ENCODE measurements at places on chromosomes 7 and 10.

GRCh38 chr7:131959106-131959812, 402.8 kb upstream of the PODXL start:
- DNase-seq = no peak

DNA sequence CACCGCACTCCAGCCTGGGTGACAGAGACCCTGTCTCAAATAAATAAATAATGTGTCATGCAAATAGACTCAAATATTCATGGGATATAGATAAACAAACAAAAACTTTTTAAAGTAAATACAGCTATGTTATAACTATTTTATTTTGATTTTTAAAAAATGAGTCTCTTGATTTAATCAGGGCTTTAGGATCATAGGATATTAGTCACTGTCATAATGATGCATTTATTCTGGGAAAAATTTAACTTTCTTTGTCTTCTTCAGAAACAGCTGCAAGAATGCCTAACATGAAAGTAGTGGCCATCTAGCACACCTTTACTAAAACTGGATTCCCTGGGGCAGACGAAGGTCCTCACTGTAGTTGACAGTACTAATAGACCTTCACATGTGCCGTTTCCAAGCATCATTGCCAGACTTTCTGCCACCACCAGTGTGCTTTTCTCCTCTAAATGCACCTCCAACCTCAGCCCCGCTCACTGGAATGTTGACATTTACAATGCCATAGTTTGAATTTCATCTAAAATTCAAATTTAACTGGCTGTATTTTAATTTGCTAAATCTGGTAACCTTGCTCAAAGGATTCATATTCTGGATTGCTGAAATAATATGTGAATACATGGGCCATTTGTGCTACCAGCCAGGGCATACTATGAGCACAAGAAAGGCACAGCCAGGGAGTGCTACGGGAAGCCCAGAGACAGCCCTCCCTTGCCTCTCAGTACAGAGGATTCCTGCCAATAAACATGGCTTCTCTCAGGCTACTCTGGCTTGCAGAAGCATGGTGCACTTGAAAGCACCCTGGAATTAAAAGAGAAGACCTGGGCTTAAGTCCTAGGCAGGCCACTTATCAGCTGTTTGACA, 63.4 kb upstream of the ADO start:
- DNase-seq = no peak

- DNase-seq = no peak
Measured at GRCh38 chr10:101618871-101619270, 30.8 kb downstream of the DPCD start.

DNA sequence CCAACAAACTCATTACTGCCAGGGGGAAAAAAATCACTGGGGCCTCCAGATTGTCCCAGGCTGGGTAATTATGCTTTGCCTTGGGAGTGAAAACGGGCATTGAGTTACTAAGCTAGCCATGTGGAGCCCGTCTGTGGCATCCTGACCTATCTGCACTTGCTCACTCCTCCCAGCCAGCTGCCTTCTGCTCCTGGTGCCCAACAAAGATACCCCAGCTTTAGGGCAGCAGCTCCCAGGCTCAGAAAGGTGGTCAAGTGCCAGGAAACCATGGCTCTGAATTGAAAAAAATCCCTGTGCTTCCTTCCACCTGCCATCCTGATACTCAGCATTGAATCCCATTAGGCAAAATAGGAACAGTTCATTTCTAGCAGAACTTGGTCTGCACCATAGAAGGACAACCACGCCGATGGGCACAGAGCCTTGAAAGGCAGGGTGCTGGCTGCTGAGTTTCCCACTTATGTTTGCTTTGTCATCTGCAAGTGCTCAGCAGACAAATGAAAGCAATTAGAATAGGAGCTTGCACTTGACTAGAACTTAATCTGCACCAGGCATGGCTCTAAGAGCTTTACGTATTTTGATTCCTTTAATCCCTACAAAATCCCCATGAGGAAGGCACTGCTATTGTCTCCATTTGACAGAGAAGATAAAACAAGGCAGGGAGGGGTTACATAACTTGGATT, 42.8 kb downstream of the HSPA12A start:
- no peak for DNase-seq

DNA sequence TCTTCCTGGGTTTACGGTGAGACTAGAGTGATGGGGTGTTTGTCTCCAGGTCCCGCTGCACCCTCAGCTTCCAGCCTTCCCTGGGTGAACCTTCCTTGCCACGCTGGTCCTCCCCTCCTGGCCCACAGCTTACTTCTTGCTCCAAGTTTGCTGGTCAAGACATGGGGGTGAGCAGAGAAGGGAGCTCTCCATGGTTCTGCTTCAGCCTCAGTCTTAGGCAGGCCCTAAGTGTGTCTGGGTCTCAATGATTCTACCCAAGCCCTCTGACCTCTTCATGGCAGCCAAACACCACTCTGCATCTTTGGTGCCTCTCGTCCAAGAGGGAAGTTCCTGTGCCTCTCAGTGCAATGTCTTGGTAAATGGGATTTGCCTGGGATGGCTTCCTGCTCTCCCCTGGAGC, 356.5 kb upstream of the KLF6 start:
- no peak for DNase-seq

DNA sequence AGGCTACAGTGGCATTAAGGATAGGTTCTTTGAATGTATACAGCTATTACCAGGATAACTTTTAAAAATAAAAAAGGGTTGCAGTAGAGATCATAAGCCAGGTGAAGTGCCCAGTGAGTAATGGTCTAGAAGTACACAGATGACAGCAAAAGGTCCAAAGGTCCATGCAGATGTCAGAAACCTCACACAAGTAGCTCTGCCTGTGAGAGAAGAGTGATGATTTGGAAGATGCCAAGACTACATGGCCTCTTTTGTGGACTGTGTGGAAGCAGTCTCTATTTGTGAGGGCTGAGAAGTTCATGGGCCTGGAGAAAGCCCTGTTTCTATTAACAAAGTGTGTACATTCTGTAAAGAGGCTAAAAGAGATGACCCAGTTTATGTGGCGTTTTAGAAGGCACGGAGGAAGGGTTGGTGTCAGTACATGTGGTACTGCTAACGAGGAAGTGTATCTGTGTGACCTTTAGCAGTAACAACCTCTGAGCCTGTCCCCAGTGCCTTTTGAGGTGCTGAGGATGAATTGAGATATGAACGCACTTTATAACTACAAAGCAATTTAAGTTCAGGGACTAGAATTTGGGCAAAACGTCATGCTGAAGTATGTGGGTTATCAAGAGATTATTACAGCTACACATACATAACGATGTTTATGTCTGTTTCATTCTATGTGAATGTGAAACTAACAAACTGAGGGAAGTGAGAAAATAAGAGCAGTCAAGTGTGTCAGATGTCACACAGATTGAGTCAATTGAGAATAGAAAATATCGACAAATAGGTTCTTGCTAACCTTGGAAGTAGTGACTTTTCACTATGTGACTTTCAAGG, 7.6 kb downstream of the CYCS start:
- DNase-seq = no peak

DNA sequence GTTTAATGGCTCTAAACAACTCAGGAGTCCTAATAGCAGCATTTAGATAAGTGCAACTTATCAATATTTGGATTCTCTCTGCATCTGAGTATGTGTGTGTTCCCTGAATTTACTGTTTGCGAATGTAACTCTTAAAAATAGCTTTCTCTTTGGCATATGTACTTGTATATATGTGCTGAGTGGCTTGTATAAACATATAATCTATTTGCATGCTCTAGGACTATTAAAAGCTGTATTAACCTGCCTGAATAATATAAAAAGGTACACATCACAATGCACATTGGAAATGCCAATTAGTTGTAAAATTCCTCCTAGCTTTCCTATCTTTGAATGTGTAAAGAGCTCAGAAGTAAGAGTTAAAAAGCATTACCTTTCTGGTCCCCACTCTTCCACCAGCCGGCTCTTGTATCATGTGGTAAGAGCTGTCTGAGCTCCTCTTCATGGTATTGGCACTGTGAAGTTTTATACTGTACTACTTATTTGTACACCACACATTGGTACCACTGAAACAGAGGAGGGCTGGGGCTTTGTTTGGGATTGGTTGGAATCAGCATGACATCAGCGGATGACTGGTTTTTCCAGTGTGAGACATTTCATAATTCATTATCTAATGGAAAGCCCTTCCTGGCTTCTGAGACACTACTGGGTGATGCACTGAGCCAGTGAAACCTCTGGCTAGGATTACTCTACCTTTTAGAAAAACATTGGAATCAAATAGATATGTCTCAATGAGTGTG, at the start of gene INHBA:
TSS of gene INHBA (minus strand) at position 456 of the 737 bp plus-strand sequence. CDS start 2,716 bp downstream, outside the sequence.
- DNase-seq = no peak

DNA sequence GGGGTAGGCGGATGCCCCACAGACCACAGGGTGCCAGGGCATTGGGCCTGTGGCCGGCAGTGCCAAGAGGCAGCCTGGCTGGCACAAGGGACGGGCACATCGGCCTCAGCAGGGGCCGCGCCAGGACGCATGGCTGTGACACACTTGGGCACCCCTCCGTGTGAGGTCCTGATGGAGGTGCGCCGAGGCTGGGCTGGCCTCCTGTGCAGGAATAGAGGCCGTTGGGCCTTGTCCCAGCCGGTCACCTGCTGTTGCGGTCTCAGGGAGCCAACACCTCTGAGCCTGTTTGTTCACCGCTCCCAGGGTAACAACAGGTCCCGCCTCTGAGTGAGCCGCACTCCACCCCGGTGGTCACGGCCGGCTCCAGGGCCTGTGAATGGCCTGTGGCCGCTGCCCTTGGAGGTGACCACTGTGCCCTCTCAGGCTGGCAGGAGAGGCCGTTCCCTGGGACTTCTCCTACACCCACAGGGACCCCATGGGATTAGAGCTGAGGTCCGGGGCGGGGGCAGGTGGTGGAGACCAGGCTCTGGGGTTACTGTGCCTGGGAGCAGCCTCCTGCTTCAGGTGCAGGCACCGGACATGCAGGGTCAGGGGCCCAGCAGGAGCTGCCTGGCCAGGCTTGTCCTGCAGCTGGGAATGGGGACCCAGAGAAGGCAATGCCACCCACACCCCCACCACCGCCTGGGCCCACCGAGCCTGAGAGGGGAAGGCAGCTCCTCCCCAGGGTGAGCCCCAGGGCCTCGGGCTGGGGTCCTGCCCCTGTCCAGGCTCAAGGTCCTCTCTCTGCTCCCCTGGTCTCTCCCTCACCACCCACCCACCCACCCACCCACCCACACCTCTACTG, 12.0 kb downstream of the PWWP2B start:
- no peak for DNase-seq

GRCh38 chr10:74921744-74922143, 95.3 kb downstream of the KAT6B start:
- DNase-seq = no peak

- DNase-seq = no peak
Measured at GRCh38 chr10:105148456-105148855, 507.4 kb downstream of the SORCS3 start.

DNA sequence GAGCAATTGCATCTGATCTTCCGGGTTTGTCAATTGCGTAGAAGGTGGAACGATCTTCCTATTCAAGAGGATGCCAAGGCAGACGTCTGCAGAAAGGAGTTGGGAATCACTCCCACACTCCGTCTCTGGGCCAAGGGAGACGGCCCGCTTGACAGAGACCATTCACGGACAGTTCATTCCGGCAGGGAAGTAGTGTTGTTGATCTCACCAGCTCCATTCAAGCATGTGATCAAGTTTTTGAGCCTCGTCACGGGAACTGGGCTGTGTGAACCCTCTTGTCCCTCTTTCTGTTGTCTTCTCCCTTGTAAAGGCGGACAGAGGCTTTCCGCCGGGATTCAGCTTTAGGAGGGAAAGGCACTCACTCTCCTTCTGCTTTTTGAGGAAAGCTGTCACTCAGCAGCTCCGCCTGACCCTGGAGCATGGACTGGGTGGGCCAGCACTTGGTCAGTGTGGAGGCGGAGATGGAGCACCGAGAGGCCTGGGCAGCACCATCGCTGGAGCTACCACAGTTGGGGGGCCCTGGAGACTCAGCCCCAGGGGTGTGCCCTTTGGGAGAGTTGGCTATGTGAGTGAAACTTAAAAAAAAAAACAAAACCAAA, 44.9 kb downstream of the SPDYE5 start:
- DNase-seq = no peak

DNA sequence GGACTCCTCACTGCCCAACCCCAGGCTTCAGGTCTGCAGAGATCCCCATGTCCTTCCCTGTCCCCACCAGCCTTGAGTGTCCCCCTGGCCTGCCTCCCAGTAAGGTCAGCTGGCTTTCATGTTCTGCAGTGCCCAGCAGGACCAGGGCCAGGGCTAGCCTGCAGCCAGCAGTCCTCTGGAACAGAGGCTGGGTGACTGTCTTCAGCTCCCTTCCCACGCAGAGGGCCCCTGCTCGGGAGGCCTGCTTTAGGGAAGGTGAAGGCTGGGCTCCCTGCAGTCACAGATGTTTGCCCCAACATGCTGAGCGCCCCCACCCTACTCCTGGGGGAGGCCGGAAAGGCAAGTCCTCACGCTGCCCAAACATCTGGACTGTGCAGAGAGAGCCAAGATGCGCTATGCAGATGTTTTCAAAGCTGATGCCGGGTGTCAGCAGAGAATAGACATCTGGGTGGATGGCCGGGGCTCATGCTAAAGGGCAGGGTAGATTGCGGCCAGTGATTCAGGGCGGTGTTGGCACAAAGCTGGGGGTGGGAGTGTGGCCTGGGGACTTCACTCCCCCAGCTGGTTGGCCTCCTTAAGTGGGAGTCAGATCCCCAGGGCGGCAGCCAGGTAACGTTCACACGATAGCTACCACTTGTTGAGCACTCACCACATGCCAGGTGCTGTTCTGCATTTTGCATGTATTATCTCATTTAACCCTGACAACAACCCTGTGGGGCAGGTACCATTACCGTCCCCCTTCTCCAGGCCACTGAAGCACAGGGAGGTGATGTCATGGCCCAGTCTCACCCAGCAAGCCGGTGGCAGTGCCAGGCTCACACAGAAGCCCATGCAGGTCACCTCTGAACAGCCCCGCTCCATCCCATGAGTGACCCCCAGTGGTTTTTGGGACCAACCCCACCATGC, 71.2 kb upstream of the COL13A1 start:
- DNase-seq = no peak

DNA sequence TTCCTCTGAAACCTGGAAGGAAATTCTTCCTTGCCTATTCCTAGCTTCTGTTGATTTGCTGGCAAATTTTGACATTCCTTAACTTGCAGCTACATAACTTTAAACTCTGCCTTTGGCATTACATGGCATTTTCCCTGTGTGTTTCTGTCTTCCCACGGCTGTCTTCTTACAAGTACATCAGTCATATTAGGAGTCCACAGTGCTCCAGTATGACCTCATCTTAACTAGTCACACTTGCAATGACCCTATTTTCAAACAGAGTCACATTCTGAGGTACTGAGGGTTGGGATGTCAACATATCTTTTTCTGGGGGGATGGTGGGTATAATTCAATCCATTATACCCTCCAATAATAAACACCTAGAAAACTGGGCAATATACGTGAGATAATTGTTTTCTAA, 37.4 kb upstream of the EPHB6 start:
- no peak for DNase-seq
